NCI-H2029 treated with DMSO at 0.1 percent for 48 hours (cell line): ENCODE measurements at places on chromosomes 4 and X.

- no peak for DNase-seq
Observed at GRCh38 chr4:183333202-183333601, 11.0 kb upstream of the CLDN24 start.

DNA sequence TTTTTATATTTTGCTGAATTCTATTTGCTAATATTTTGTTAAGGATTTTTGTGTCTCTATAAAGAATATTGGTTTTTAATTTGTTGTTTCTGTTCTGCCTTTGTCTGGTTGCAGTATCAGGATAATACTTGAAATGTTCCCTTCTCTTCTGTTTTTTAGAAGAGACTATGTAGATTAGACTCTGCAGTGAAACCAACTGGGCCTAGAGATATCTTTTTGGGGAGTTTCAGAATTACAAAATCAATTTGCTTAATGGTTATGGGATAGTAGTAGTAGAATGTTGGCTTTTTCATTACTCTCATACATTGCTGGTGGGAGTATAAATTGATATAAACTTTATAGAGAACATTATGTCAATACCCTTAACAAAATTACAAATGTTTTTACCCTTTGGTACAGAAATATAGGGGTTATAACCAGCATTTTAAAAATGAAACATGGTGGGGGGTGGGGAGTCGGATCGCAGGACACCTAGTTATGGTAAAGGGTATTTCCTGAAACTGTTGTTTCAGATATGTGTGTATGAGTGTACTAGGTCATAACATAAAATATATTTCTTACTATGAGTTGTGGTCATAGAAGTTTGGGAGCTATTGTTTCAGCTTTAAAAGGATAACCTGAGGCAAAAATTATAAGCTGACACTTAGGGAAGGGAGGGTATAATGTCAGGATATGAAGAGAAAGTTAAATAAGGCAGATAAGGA is 29.0 kb downstream of the CLOCK start:
- no peak for DNase-seq

DNA sequence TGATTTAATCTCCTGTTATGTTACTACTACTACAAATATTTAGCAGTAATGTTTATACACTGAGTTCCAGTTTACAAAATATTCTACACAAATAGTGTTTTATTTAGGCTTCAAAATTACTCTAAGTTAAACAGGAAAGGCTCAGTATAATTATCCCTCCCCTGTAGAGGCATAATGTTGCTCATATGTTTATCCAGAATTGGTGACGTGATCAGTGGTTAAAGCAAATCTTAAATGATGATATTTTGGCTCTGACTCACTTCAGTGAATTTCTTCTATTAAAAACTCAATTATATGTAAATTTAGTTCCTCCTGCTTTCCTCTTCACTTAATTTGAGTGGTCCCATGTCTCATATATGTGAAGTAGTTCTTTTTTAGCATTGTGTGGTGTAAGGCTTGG is 438.5 kb downstream of the ADGRL3 start:
- no peak for DNase-seq

- no peak for DNase-seq
Observed at GRCh38 chr4:10659251-10659650, 25.3 kb downstream of the CLNK start.

GRCh38 chr4:16227462-16227868 is 1.2 kb upstream of the TAPT1 start:
- DNase-seq: no peak
